ENCODE measurements at places on chromosomes 7 and 10.

DNA sequence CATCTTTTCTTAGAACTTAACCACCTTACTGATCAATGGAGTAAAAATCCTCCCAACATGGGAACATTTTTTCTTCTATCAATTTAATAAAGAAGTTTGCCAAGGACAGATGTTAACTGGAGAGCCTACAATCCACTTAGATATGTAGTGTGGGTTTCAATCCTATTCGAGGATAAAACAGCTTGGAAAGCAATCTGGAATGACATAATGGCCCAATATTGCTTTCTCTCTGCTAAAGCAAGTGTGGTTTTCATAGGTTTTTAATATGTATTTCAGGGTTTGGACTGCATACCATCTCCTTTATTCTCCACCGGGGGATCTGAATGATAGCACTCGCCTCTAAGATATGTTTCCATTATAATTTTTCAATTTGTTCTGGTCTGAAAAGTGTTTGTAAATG is 149.7 kb downstream of the PRPF18 start:
- no peak for DNase-seq

GRCh38 chr7:90661290-90662151 is 65.4 kb downstream of the CDK14 start:
- DNase-seq, result no peak

DNA sequence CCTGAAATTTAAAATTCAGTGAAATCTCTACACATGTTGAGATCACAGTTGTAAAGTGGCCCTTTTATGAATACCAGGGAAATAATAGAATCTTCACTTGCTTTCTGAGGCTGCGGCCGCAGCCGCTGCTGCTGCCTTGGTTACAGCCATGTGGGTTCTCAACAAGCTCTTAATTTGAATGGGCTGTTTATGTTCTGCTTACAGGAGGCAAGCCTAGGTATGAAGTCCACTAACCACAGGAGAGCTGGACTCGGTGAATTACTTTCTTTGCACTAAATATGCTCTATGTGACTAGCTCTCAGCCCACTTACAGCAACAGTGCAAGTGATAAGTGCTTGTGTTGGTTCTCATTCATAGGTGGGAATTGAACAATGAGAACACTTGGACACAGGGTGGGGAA is 410.8 kb downstream of the SFMBT2 start:
- DNase-seq, result no peak

DNA sequence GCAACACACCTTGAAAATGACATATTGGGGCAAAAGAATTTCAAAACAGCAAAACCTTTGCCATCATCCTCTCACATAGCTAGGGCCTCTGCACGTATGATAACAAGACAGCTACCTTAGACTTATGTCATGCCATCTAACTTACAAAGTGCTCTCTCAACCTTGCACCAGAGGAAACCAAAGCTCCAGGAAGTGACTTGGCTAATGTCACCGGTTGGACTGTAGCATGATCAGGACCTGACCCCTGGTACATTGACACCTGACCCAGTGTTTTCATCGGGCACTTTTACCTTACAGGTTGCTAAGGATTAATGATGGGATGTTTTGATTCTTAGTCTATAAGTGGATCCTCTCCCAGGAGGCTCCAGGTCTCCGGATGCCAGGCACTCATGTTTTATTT is 529.8 kb upstream of the GALNT17 start:
- no peak for DNase-seq

- DNase-seq, result peak; percentile 74
Observed at GRCh38 chr10:33143160-33143728, 185.2 kb upstream of the ITGB1 start.

Measured in adipocyte (in vitro differentiated cells).